ENCODE measurements at places on chromosomes 1 and 21.

DNA sequence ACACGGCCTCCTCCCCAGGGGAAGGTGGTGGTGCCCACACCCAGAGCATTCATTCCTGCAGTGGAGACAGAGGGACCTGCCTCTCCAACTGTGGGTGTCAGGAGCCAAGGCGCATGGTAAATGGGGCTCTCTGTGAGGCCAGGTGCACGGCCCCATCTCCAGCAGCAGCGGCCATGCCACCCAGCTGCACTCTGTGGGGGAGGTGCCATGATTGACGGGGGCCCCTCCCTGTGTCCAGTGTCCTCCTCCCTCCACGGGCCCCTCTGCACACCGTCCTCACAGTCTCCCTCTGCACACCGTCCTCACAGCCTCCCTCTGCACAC is 83.6 kb upstream of the COL6A1 start:
- no peak for DNase-seq

GRCh38 chr21:30234643-30235042 is 18.7 kb upstream of the CLDN8 start:
- DNase-seq = no peak

- no peak for DNase-seq
Observed at GRCh38 chr1:155320252-155320651, 442 bp upstream of the RUSC1 start.

- no peak for DNase-seq
Observed at GRCh38 chr21:29423099-29423870, 124.6 kb downstream of the BACH1 start.

DNA sequence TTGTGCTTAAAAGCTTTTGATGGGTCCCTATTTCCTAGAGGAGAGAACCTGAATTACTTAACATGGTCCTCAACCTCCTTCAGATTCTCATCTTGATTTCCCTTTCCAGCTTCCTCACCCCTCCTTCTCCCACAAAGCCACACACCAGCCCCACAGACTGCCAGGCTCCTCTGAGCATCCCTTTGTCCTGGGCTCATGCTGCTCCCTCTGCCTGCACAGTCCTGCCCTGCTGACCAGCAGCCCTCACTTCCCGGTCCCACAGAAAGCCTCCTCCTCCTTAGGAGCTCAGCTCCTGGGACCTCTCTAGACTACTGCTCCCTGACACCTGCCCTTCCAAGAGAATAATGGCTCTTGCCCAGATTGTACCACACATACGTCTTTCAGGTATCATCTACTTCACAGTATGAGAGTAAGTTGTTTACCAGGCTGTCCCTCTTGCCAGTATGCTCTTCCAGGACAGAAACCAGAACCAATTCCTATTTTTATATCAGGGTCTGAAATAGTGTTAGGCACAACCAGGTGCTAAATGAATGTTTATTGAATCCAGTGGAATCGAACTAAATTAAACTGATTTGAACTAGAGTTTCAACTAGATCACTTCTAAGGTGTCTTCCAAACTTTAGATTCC is 373.4 kb downstream of the LMX1A start:
- DNase-seq = no peak

DNA sequence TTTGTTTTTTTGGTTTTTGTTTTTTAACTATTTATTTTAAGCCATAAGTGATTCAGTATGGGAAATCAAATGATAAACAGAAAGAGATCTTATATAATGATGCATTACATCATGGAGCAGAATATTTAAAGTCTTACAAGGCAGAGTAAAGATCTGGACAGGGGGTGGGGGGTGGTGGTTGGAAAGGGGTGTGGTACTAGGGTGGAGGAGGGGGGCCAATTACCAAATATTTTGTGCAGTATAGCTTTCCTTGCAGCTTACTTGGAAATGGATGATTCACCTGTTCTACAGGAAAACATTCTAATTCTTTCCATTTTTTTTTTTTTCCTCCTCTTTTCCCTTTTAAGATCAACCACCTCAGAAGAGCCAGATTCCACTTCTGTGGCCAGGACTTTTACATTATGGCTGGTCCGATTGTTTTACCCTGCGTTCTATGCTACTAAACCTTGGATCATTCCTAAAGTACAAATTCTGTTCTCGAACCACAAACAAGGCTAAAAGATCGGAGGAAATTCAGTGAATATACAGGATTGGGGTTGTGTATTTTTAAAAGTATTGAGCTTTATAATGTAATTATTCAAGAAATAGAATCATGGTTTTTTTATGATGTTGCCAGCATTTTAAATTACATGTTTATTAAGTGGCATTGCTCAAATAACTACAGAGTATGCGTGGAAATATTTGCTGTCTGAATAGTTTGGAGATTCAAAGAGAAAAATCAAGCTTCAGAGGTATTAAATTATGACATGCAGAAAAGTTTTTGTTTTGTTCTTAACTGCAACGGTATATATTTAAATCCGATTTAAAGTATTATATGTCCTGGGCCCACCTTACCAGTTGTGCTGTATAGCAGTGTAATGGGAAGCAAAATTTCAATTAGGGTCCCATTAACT is 859.5 kb downstream of the USP25 start:
- DNase-seq = no peak

- no peak for DNase-seq
Observed at GRCh38 chr1:225914391-225914790, 9.7 kb downstream of the PYCR2 start.

DNA sequence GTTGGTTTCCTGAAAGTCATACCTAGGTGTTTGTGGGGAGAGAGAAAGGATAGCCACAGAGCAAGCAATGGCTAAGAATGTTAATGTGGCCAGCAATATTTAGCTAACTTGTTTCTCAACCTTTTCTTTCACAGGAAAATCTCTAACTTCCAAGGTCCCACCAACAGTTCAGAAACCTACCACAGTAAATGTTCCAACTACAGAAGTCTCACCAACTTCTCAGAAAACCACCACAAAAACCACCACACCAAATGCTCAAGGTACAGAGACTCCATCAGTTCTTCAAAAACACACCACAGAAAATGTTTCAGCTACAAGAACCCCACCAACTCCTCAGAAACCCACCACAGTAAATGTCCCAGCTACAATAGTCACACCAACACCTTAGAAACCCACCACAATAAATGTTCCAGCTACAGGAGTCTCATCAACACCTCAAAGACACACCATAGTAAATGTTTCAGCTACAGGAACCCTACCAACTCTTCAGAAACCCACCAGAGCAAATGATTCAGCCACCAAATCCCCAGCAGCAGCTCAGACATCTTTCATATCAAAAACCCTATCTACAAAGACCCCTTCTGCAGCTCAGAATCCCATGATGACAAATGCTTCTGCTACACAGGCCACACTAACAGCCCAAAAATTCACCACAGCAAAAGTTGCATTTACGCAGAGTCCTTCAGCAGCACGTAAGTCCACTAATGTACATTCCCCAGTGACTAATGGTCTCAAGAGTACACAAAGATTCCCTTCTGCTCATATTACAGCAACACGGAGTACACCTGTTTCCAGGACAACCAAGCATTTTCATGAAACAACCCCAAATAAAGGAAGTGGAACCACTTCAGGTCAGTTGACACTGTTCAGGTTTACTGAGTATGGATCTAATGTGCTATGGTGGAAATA is 15.3 kb downstream of the CD55 start:
- no peak for DNase-seq

GRCh38 chr1:86380257-86380861 is 15.8 kb downstream of the ODF2L start:
- no peak for DNase-seq

GRCh38 chr1:210340841-210341240 is 12.1 kb downstream of the HHAT start:
- DNase-seq = no peak

GRCh38 chr21:10430005-10430404 is 91.4 kb upstream of the TPTE start:
- no peak for DNase-seq

GRCh38 chr1:233478611-233479010 is 135.3 kb upstream of the KCNK1 start:
- DNase-seq = no peak

DNA sequence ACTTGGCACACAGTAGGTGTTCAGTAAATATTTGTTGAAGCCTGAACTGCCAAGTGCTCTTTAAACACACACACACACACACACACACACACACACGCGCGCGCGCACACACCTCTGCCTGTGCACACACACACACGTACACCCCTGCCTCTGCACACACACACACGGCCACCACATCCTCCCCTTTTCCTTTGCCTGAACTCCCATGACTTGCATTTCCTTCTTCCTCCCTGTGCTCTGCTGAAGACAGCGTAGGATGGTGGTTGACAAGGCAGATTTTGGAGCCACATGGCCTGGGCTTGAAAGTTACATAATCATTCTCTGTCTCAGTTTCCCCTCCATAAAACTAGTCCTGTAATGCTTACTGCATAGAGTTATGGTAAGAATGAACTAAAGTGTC is 712.3 kb downstream of the PTPRU start:
- no peak for DNase-seq

DNA sequence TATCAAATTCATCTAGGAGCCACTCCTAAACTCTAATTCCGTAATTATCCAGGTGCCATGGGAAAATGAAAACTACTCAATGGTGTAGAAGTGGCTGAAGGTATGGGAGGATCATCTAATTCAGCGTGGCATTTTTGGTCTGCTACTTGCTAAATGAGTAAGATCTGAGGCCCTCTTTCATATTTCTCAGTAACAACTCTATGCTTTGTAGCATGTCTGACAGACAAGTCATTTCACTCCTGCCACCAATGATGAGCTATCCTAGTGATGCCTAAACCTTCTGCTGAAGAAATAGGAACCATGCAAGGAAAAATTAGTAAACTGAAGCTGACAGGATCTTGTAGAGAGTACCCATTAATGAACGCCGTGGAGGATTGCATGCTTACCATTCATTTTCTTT is 145.3 kb downstream of the NTNG1 start:
- no peak for DNase-seq

DNA sequence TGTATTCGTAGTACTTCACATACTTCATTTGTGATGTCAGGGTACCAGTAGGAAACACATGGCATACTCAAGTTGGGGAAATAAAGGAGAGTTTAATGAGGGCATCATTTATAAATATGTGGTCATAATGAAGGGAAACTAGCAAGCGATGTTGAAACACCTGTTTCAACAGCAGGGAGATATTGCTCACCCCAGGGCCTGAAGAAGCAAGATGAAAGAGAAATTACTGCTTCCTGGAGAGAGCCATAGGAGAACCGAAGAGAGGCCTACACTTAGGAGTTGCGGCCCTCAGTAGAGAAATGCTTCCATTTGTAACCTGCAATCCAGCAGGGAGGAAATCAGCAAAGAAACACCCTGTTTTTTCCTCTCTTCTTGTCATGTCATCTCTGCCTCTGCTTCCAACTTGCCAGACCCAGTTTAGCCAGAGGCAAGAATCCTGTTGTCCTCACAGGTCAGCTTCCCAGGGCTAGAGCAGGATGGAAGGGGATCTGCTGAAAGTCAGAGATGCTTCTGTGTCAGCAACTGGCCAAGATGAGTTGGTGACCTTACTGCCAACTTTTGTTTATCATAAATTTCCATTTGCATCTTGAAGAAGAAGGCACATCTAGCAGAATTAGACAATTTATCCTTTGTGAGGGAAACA is 67.6 kb upstream of the TSPAN2 start:
- no peak for DNase-seq

DNA sequence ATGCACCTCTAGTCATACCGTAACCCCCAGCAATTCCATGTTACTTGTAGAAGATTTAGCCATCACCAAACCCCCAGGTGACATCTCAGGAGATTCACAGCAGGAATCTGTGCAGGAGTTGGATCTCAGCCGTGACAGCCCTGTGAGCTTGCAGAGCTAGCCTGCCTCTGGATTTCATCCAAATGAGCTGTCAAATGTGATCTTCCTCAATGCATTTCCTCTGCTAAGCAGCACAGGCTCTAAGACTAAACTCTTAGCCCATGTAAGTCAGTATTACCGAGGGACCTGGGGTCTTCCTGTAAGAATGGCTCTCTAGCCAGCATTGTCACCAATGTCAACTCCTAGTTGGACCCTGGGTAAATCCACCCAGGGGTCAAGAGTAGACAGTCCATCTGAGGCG is 41.7 kb downstream of the UMODL1 start:
- DNase-seq = no peak

DNA sequence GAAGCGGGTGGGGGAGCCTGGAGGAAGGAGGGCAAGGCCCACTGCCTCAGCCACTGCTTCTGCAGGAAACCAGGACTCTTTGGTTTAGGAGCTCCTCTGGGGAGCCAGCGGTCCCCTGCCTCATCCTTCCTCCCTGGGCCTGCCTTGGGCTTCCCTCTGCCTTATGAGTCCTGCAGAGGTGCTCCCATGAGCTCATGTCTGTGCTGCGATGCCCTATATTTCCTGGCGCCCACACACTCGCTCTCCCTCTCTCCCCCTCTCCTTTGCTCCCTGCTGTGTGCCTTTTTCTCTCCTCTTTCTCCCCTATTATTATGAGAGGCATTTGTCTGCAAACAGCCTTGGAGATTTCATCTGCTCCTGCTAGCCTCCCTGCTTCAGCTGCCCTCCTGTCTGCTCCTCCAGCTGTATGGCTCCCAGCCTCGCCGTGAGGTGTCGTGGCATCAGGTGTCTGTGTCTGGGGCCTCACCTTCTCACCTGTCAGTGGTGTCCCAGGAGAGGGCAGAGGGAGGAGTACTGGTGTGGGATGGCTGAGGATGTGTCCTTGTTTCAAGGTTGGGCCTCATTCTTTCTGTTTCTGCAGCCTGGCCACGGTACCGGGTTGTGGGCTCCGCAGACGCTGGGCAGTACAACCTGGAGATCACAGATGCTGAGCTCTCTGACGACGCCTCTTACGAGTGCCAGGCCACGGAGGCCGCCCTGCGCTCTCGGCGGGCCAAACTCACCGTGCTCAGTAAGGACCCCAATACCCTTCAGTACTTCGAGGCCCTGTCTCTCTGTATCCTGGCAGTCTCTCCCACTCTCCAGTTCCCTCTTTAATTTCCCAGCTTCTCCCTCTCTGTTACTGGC is 84.2 kb downstream of the KIRREL1 start:
- DNase-seq = no peak

DNA sequence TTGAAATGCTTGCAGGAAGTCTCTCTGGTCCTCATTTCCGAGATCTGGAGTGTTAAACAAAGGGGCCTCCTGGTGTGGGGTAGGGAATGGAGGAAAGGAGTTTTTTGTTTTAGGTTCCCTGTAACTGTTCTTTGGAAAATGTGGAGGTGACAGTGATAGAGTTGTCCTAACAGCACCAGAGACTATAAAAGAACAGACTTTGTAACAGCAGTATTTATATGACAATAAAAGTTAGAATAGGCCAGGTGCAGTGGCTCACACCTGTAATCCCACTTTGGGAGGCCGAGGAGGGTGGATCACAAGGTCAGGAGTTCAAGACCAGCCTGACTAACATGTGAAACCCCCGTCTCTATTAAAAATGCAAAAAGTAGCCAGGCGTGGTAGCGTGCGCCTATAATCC is 68.9 kb downstream of the HUNK start:
- DNase-seq = no peak

- DNase-seq = no peak
Observed at GRCh38 chr1:76198452-76198851, 123.9 kb downstream of the ST6GALNAC3 start.

DNA sequence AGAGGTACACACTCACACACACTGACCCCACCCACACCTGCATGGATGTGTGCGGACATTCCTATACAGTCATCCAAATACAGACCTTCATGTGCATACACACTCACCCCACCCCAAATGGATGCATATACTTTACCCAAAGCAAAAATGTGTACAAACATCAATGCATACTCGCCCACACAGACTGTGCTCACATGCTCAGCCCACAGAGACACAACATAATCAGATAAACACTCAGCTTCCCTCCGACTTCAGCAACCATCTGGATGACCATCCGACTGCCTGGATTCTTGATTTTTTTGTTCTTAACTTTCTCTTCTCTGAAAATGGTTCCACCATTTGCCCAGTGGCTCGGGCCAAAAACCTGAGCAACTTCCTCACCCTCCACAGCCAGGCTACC is 24.4 kb upstream of the GJB5 start:
- DNase-seq = no peak

GRCh38 chr1:212670301-212670700 is 29.3 kb downstream of the BATF3 start:
- no peak for DNase-seq
